NCI-H1436 (cell line): ENCODE measurements at places on chromosomes 6 and 20.

- DNase-seq, result no peak
Measured at GRCh38 chr6:166629628-166630027, 2.6 kb upstream of the RPS6KA2 start.

GRCh38 chr6:170590725-170591124 lies 6.3 kb upstream of the PDCD2 start:
- no peak for DNase-seq

DNA sequence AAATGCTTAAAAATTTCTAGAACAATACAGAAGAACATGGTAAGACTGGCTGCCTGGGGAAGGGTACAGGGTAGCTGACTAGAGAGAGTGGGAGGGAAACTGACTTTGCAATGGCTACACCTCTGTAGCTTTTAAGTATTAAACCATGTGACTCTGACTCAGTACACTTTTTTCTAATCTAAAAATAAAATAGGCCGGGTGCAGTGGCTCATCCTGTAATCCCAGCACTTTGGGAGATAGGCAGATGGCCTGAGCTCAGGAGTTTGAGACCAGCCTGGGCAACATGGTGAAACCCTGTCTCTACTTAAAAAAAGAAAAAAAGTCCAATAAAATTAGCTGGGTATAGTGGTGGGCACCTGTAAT lies 18.5 kb downstream of the ATP9A start:
- no peak for DNase-seq

DNA sequence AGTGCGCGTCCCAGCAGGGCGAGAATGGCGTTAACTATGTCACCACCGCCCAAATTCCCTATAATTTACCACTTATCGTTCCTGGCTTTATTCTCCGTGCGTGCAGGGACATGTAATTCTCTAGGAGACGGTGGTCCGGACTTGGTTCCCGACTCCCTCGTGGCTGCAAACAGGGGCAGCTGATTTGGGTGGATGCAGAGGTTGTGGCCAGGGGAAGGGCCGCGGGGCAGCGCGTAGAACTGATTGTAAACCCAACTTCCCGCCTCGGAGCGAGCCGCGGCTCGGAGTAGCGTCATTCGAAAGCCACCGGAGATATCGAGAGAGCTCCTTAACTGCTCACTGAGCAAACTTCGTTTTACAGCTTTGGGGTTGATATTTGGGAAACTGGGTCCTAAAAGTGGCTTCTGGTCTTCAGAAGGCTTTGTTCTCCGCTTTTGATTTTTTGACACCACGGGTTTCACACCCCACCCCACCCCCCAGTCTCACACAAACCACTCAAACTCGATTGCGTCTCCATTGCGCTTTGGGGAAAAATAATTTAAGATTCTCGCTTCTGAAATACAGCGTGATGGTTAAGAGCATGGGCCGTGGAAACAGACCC lies 17.5 kb upstream of the ZSCAN9 start:
- DNase-seq, result no peak

GRCh38 chr6:75244063-75244584 lies 523 bp upstream of the COX7A2 start:
- no peak for DNase-seq

GRCh38 chr6:136840276-136841001 lies 18.0 kb downstream of the PEX7 start:
- DNase-seq, result no peak
